ENCODE measurements at places on chromosomes 2 and 18.

GRCh38 chr2:175353275-175353674 lies 171.8 kb upstream of the ATP5MC3 start:
- no peak for DNase-seq

DNA sequence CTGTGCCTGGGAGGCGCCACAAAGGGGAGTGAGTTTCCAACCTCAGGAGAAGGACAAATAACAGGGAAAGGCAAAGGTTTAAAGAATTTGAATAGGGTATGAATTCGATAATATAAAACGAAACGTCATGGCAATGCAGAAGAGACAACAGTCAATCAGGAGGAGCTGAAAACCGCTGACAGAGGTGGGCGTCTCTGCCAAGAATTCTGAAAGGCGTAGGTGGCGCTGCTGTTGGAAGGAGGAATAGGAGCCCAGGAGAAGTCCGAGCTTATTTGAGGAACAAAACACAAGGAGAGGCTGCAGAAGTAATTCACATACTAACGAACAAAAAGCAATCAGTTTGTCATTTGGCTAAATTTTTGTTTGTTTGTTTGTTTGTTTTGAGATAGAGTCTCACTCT lies 485.8 kb upstream of the POU3F3 start:
- no peak for DNase-seq

- no peak for DNase-seq
Measured at GRCh38 chr2:68377137-68377780, 12.2 kb downstream of the PLEK start.

DNA sequence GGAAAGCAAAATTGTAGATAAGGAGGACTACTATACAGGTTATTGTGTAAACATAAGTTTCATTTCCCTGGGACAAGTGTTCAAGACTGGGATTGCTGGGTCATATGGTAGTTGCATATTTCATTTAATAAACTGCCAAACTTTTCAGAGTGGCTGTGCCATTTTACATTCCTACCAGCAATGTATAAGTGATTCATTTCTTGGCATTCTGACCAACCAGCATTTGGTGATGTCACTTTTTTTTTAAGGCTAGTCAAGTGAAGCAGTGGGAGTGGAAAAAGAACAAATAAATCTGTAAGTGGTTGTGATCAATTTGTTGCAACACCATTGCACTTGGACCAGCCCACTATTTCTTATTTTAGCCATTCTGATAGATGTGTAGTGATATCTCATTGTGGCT lies 5.2 kb upstream of the CHCHD5 start:
- DNase-seq = no peak

DNA sequence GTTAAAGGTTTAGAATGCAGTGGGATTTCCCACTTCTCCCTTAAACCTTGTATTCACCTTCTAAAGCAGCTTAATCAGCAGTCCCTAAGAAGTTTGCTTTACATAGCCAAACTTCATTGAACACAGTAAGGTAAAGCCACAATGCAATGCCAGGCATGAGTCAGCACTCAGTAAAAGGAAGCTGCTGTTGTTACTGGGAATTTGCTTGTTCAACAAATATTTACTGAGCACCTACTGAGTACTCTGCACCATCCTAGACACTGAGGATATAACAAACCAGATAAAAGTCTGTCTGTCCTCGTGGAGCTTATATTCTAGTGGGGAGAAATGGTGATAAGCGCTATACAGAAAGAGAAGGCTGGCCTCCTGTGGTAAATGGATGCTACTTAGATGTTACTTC lies 162.7 kb downstream of the PKP4 start:
- DNase-seq = no peak

DNA sequence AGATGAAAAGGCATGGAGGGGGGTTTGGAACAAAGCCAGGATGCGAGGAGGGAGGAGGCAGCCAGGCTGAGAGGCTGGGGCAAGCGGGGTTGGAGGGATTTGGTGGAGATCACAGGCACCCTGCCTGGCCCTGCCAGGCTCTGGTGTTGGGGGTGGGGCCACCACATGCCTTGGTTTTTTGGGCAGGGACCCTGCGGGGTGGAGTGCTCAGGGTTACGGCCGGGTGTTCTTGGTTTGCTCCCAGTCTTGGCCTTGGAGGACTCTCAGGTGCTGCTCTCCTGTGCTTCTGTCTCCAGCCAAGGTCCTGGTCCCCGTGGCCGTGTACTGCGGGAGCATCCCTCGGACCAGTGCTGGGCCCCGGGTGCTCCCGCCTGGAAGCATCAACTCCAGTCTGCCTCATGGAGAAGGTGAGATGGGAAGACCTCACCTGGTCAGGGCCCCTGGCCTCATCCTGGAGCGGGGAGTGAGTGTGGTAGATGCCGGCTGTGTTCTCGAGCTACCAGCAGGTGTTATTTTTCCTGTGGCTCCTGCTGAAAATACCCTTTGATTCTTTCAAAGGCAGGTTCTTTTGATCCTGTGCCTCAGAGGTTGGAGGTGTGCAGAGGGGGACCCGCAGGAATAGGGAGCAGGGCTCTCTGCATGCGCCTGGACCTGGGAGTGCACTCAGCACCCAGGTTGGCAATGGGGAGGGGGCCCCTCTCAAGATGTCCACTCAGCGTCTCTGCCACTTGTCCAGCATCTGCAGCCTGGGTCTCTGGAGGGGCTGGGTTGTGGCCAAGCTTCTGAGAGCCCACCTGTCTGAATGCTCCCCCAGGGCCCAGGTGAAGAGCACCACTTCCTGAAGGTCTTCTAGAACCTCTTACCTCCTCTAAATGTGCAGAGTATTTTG lies 17.0 kb downstream of the TOGARAM2 start:
- no peak for DNase-seq

DNA sequence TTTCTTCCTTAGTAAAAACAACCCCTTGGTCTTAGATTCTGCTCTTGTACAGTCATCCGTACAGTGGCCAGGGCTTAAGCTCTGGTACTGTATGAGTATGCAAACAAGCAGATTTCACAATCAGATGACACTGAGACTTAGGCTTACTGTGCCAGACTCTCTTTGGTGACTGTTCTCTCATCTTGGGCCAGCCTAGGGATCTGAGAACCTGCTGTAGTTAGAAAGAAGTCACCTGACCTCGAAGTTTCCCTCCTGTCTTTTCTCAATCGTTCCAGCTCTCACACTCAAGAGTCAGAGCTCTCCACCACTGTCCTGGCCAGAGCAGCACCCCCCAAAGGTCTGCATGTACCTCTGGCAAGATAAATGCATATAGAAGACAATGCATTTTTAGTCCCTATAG lies 63.2 kb downstream of the ZEB2 start:
- no peak for DNase-seq
